ENCODE measurements at places on chromosomes 1 and 21. TPM values are rescaled to one million over a fixed set of nuclear protein-coding genes. Genes with fewer than 3 reads are reported as not detected.

Gene RSRP1
- 23.1 TPM for total RNA-seq

Gene CD1B
- not detected for total RNA-seq

Gene NBPF10
- 0.66 TPM for total RNA-seq

Gene PDPN
- 20.1 TPM for total RNA-seq

Gene LCE2A
- not detected for total RNA-seq

Gene C4BPB
- total RNA-seq = not detected

Gene COL24A1
- total RNA-seq = 1.2 TPM

Gene TBX15
- total RNA-seq = 0.45 TPM

Gene GPBP1L1
- total RNA-seq = 147 TPM

Gene PRAMEF12
- not detected for total RNA-seq

Gene KCNJ10
- not detected for total RNA-seq

Gene SPAG17
- 0.13 TPM for total RNA-seq

Gene BMP8B
- total RNA-seq = 2.2 TPM

Gene FAM3B
- not detected for total RNA-seq

Gene KAZN
- total RNA-seq = 12.1 TPM

Gene LRRC7
- total RNA-seq = 0.42 TPM

Gene TMEM269
- total RNA-seq = 0.12 TPM

Gene PLEKHN1
- total RNA-seq = not detected

Gene ST6GALNAC3
- total RNA-seq = 10.6 TPM

Gene CTSK
- total RNA-seq = 34.6 TPM

Gene ICOSLG
- 0.45 TPM for total RNA-seq

Gene INAVA
- 2.9 TPM for total RNA-seq

Gene OR4F29
- total RNA-seq = 0.62 TPM

Gene PPIAL4G
- not detected for total RNA-seq

Gene PRELP
- total RNA-seq = 63.9 TPM

Gene CLDN8
- total RNA-seq = not detected

Gene KIAA0040
- 46.7 TPM for total RNA-seq

Gene TGFB2
- 9.4 TPM for total RNA-seq

Gene KRTAP20-2
- total RNA-seq = not detected

Gene EPS8L3
- not detected for total RNA-seq

Gene GJA9
- not detected for total RNA-seq
